Cardiac atrium fibroblast (primary cell): ENCODE measurements at places on chromosomes 3 and 15. TPM values are rescaled to one million over a fixed set of nuclear protein-coding genes. Genes with fewer than 3 reads are reported as not detected.

The SCN11A gene
- under 0.01 TPM in 1 of 2 replicates, not detected in the other for total RNA-seq

The CGNL1 gene
- 7.9 and 12.0 TPM in 2 replicates for total RNA-seq

The TMEM108 gene
- 0.81 TPM in 1 of 2 replicates, not detected in the other for total RNA-seq

The LMAN1L gene
- total RNA-seq, result 0.36 TPM in 1 of 2 replicates, not detected in the other

The ZNF620 gene
- 0.72 and 1.9 TPM in 2 replicates for total RNA-seq

The ZNF106 gene
- 24.2 and 42.6 TPM in 2 replicates for total RNA-seq
